ENCODE measurements at places on chromosomes 11 and 22.

DNA sequence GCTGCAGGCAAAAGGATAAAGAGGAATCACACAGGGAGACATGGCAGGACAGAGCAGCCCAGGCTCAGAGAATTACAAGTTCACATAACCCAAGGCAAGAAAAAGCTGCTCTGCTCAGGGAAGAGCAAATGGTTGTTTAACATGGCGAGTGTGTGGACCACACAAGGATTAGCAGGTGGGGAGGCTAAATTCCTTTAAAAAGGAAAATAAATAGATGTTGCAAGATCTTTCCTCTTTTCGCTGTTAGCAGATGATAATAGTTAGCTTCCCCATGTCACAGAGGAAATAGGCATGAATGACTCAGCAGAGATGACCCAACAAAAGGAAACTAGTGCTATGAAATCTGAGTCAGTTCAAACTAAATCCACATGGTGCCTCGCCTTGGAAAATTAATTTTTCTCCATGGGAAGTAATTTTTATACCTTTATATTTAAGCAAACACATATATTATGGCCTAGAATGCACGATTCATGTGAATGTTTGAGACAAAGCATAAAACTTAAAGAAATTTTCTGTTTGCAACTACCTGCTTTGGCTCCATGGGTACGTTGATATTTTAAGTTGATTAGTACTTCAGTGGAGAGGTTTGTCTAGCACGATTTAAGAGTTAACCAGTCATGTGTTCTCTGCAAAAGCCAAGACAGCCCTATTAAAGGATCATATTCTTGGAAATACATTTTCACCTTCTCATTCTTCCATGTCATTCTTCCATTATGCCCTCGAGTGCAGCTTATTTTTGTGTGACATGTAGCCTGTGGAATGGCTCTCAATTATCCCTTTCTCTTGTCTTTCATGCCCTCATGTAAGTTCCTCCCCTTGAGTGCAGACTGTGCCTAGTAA, 38.5 kb upstream of the FJX1 start:
- H3K4me3 ChIP-seq: no peak overlapping the region
- no peaks in the 10 kb centered on the region for H3K4me1 ChIP-seq
- no peak overlapping the region for H3K27ac ChIP-seq
- H3K27me3 ChIP-seq: peaks cover 32% of the 10 kb centered on the region

- no peak for DNase-seq
- no peak overlapping the region for H3K27ac ChIP-seq
- no peaks in the 10 kb centered on the region for H3K27me3 ChIP-seq
- no peaks in the 10 kb centered on the region for H3K4me1 ChIP-seq
- H3K36me3 ChIP-seq: no peaks in the 10 kb centered on the region
- no peak overlapping the region for H3K4me3 ChIP-seq
Observed at GRCh38 chr11:18743365-18743764, 17.4 kb upstream of the IGSF22 start.

GRCh38 chr11:79052544-79052943, 388.3 kb downstream of the TENM4 start:
- no peak for DNase-seq
- H3K27me3 ChIP-seq: peaks cover 13% of the 10 kb centered on the region
- H3K4me1 ChIP-seq: no peaks in the 10 kb centered on the region
- no peak overlapping the region for H3K27ac ChIP-seq

- H3K27ac ChIP-seq: no peak overlapping the region
- peaks cover 1% of the 10 kb centered on the region for H3K27me3 ChIP-seq
- H3K36me3 ChIP-seq: no peaks in the 10 kb centered on the region
Observed at GRCh38 chr11:104524254-104524653, 360.3 kb upstream of the PDGFD start.

DNA sequence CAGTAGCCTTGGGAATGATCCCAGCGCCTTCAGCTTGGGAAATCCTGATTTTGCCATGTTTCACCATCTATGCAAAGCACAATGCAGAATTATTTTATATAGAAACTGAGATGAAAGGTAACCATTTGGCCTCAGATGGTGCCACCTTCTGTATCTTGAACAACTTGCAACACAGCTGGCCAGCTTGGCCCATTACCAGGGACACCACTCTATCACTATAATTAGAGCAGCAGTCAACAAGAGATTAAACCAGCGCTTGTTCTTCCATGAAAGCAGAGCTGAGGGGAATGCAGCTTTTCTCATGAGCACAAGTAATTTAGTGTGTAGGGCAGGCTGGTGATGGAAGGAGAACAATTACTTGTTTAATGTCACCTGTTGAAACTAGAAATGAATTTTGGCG, 6.7 kb upstream of the ZDHHC13 start:
- DNase-seq: no peak
- peaks cover 2% of the 10 kb centered on the region for H3K4me1 ChIP-seq

- no peak overlapping the region for H3K4me3 ChIP-seq
- DNase-seq: no peak
- H3K4me1 ChIP-seq: peaks cover 6% of the 10 kb centered on the region
- no peak overlapping the region for H3K27ac ChIP-seq
- H3K27me3 ChIP-seq: peaks cover 3% of the 10 kb centered on the region
Observed at GRCh38 chr11:86372041-86372440, 2.6 kb upstream of the CCDC81 start.

DNA sequence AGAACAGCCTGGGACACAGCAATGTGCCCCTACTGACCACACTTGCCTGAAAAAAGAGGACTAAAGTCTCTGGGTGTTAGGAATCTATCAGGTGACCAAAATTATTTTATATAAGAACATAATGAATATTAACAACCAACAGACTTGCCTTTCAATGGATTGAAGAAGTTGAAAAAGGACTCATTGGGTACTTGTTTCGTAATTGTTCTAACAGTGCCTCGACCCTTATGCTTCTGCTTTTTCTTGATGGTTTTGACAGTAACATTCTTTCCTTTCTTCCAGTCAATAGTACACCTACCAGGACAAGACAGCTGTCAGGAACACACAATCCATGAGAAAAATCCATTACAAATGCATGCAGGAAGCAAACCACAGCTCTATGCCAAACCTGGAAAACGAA, 29.0 kb upstream of the PHLDA2 start:
- no peak overlapping the region for H3K27ac ChIP-seq
- peaks cover 79% of the 10 kb centered on the region for H3K36me3 ChIP-seq
- H3K4me3 ChIP-seq: no peak overlapping the region
- no peaks in the 10 kb centered on the region for H3K27me3 ChIP-seq

DNA sequence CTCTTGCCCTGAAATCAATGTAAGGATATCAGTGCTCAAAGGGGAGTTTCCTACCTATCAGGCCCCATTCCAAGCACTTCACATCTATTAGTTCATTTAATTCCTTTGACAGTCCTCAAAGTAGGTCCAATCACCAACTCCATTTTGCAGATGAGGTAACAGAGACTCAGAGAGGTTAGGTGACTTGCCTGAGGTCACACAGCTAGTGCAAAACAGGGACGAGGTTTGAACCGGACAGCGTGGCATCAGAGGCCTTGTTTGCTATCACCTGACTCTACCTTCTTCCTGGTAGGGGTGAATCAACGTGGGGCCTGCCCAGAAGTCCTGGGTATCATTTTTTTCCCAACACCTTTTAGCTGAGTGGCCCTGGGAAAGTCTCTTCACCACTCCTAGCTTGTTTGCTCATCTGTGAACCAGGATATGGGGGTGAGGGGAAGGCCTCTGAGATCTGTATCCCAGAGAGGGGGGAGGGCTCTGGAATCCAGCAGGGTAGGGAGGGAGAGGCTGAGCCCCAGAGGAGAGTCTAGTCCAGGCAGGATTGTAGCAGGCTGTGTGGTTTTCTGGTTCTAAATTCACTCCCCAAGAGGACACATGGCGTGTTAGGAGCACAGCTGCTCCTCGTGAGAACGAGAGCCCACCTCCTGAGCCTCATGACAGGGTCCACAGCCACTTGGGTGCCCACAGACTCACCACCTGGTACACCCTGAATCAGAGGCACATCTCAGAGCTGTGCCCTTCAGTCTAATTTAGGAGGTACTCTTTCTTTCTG, 174.7 kb downstream of the MN1 start:
- H3K4me3 ChIP-seq: no peak overlapping the region
- no peak for DNase-seq
- H3K36me3 ChIP-seq: no peaks in the 10 kb centered on the region
- H3K27me3 ChIP-seq: no peaks in the 10 kb centered on the region

DNA sequence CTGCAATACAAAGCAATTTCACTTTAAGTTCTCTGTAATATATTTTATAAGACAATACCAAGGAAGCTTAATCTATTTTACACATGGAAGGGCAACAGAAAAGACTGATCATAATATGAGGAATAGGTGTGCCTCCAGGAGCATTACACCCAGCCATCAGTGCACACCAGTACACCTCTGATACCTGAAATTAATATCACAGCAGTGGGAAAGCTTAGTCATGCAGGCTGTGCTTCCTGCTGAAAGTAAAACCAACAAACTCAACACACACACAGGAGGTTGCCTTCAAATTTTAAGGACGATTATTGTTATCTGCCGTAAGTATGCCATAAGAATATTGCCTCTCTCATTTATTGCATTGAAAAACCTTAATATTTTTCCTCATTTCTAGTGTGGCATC, 1119.1 kb upstream of the TENM4 start:
- no peak overlapping the region for H3K27ac ChIP-seq
- no peak for DNase-seq
- H3K36me3 ChIP-seq: no peaks in the 10 kb centered on the region
- H3K4me3 ChIP-seq: no peak overlapping the region
- H3K4me1 ChIP-seq: no peaks in the 10 kb centered on the region

GRCh38 chr11:118224511-118225188, at the start of gene JAML:
TSS of gene JAML (minus strand) at chr11:118225011. CDS start at chr11:118214866, 10,145 bp downstream.
- peak within 1 kb of the TSS; percentile 96 for H3K27ac ChIP-seq
- H3K4me1 ChIP-seq: peaks cover 77% of the 10 kb centered on the region
- H3K4me3 ChIP-seq: peak within 1 kb of the TSS; percentile 91
- DNase-seq: peak; percentile 92
- peaks cover 80% of the 10 kb centered on the region for H3K36me3 ChIP-seq

DNA sequence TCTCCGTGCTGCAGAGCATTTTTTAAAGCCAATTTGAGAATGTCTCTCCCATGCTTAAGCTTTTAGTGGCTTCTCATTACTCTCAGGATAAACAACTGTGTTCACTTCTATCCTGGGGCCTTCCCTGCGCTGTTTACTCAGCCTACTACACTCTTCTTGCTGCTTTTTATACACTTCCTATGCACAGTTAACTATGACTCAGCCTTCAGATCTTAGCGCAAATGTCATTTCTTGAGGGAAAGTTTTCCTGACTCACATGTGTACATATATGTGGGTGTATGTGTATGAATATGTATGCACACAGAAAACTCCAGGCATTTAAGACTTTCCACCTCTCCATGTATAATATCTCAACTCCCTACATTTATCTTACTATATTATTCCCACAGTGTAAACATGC, 9.8 kb downstream of the THAP12 start:
- H3K27ac ChIP-seq: peak overlapping the region; percentile 88
- H3K27me3 ChIP-seq: no peaks in the 10 kb centered on the region
- H3K4me1 ChIP-seq: peaks cover 32% of the 10 kb centered on the region

- H3K4me1 ChIP-seq: peaks cover 26% of the 10 kb centered on the region
- no peaks in the 10 kb centered on the region for H3K27me3 ChIP-seq
- peak overlapping the region; percentile 48 for H3K27ac ChIP-seq
- DNase-seq: peak; percentile 78
- H3K4me3 ChIP-seq: no peak overlapping the region
Observed at GRCh38 chr11:119284344-119285157, 32.4 kb downstream of the MCAM start.

GRCh38 chr11:17649261-17649660, 70.1 kb upstream of the MYOD1 start:
- DNase-seq: peak; percentile 16
- H3K4me1 ChIP-seq: peaks cover 2% of the 10 kb centered on the region

GRCh38 chr22:42086051-42086450, 4.5 kb downstream of the NDUFA6 start:
- H3K4me3 ChIP-seq: no peak overlapping the region
- peak overlapping the region; percentile 36 for H3K27ac ChIP-seq
- H3K4me1 ChIP-seq: peaks cover 23% of the 10 kb centered on the region
- DNase-seq: peak; percentile 52
- no peaks in the 10 kb centered on the region for H3K27me3 ChIP-seq
- H3K36me3 ChIP-seq: peaks cover 56% of the 10 kb centered on the region

DNA sequence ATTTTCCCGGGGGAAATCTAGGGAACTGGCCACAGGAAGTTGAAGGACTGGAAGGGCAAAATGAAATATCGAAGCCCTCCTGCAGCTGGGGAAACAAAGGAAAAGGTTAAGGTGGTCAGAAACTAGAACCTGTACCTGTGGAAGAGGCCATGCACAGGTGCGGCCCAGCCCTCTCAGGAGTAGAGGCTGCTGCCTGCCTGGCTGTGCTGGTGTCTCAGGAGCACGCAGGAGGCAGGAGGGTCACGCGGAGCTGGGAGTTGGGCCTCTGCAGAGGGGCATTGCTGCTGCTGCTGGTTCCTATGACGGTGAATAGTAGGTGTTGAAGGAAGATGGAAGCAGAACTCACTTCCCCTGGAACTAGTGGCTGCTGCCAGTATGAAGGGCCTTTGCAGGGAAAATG, 425.7 kb downstream of the NTM start:
- H3K4me1 ChIP-seq: no peaks in the 10 kb centered on the region
- H3K36me3 ChIP-seq: no peaks in the 10 kb centered on the region
- DNase-seq: no peak
- no peak overlapping the region for H3K27ac ChIP-seq

DNA sequence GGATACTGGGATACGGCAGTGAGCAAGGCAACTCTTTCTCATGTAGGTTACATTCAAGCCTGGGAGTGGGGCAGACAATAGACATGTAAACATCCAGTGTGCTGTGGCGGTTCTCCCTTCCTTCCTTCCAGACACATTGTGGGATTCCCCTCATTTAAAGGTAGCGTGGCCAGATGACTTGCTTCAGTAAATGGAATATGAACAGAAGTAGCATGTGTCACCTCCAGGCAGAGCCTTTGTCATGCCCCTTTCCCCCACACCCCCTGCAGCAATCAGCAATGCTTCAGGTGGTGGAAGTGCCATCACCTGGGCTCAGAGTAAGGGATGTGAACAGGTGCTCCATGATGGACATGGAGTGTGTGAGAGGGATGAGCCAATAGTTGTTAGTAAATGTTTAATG, 34.8 kb upstream of the TTC12 start:
- no peaks in the 10 kb centered on the region for H3K4me1 ChIP-seq
- no peak for DNase-seq
- H3K36me3 ChIP-seq: no peaks in the 10 kb centered on the region
- no peaks in the 10 kb centered on the region for H3K27me3 ChIP-seq
- H3K4me3 ChIP-seq: no peak overlapping the region

DNA sequence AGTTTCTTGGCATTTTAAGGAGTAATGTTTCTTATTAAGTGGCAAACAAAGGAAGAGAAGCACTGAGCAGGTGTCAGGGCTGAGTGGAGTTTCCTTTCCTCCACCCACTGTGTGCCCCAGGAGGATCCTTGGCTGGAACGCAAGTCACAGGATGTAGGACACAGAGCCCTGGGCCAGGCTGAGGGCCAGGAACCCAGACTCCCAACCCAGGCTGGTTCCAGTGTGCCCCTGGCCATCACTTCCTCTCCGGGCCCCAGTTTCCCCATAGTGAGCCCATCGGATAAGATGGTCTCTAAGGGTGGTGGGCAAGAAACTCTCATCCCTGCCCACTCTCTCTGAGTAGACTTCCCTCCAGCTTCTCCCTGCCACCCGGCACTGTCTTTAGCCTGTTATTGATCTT, 45.3 kb downstream of the LMO1 start:
- peaks cover 2% of the 10 kb centered on the region for H3K27me3 ChIP-seq
- no peak for DNase-seq
- H3K4me1 ChIP-seq: peaks cover under 1% of the 10 kb centered on the region
- no peak overlapping the region for H3K4me3 ChIP-seq
- H3K36me3 ChIP-seq: no peaks in the 10 kb centered on the region

GRCh38 chr11:44954051-44954906, 3.6 kb upstream of the TP53I11 start:
- no peak overlapping the region for H3K4me3 ChIP-seq
- DNase-seq: no peak
- no peak overlapping the region for H3K27ac ChIP-seq
- H3K36me3 ChIP-seq: no peaks in the 10 kb centered on the region
